ENCODE measurements at places on chromosomes 1 and 21. TPM values are rescaled to one million over a fixed set of nuclear protein-coding genes. Genes with fewer than 3 reads are reported as not detected.
A peak's percentile ranks its signal among the peaks of the same experiment; 100 is the strongest.

DNA sequence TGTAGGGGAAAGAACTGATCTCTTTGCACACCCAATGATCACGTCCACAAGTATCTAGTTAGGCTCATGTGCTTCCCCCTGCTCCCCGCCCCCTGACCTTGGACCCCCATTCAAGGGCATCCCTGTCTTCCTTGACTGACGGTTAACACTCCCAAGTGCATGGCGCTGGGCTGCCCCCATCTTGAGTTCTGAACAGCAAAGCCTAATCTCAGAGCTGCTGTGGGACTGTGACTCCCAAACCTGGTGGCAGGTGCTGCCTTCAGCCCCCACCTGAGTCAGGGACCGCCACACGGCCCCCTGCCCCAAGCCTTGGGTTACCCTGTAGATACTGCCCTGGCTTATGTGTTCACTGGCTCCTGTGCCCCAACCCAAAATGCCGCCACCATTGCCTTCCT, 925 bp downstream of the TNNI1 start:
- DNase-seq, result no peak

GRCh38 chr1:152942161-152942560, 4.8 kb upstream of the SPRR5 start:
- DNase-seq, result no peak

DNA sequence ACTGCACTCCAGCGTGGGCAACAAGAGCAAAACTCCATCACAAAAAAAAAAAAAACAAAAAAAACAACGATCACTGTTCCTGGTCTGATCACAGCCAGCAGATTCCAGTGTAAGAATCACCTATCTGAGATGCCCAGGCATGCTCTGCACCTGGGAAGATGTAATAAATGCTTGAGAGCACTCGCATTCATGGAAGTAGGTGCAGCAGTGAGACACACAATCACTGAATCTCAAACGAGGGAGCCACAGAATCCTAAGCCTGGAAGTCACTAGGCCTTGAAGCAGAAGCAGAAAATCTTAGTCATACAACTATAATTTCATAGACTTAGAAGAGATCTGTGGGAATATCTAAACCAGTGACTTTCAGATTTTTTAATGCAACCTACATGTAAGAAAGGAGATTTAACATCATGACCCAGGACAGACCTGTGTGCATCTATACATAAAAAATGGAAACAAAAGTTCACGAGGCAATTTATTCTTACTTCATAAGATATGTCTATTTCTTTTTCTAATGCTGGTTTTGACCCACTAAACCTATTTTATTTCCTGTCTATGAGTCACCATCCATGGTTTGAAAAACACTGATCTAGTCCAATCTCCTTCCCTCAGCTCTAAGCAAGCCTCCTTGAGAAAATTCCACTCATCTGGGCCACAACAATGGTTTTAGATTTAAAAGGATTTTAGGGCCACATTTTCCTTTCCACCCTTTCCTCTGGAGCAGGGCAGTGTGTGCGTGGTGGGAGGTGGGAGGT, 30.4 kb downstream of the RIMS3 start:
- DNase-seq, result no peak

DNA sequence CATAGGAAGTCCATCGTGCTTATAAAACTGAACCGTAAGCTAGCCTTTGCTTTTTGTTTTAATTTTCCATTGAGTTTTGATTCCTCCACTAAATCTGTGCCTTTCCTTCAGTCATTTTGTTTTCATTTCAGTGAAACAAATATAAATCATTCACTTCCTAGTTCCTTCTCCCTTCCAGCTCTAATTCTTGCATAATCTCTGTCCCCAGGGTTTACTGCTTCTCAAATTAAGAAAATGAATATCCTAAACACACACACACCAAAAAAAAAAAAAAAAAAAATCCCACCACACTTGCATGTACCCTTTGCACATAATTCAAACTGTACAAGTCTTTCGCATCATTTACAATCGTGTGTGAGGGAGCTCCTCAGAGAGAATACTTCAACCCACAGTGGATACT, 6.8 kb downstream of the KCNH1 start:
- DNase-seq, result peak; percentile 11

DNA sequence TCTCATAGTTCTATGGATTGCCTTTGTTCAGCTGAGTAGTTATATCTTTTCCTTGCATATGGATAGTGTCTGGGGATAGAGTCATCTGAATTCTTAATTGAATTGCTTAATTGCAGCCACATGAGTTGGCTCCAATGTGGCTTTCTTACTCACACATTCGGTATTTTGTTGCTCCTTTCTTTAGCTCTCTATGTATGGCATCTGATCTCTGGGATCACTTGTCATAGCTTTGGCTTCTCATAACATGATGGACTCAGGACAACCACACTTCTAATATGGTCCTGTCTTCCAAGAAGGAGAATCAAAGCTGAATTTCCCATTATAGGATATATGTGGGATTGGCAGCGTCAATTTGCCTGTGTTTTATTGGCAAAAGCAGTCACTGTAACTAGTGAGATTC, 716.2 kb downstream of the NCAM2 start:
- DNase-seq, result peak; percentile 23

- peak; percentile 37 for DNase-seq
Observed at GRCh38 chr1:200240656-200241055, 169.2 kb downstream of the ZNF281 start.

DNA sequence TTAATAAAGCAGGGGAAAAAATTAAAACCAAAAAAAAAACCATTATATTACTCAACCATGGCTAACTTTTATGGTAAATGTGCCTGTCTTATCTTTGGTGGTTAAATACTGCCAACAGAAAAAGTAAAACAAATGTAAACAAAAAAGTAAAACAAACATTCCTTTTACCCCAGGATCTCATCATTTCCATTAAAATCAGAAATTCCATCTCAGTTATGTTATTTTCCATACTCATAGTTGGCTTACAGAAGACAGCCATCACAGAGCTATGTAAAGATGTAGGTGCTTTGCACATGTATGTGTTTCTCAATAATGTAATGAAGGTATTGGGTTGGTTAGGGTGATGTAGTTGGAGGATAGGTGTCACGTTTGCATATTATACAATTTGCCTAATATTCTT, 185.0 kb downstream of the KCNK2 start:
- no peak for DNase-seq

GRCh38 chr1:155139895-155140629, at the start of gene DPM3:
Gene DPM3, minus strand, starts transcription at chr1:155140531. Its CDS starts 291 bp downstream, at chr1:155140240.
- peak; percentile 93 for DNase-seq

GRCh38 chr1:63857478-63857877, 83.7 kb downstream of the ROR1 start:
- DNase-seq, result no peak

EVI5 gene
- 12.6 TPM for polyA plus RNA-seq

C1orf53 gene
- 1.5 TPM for polyA plus RNA-seq
